ENCODE measurements at places on chromosomes 12 and 14.

DNA sequence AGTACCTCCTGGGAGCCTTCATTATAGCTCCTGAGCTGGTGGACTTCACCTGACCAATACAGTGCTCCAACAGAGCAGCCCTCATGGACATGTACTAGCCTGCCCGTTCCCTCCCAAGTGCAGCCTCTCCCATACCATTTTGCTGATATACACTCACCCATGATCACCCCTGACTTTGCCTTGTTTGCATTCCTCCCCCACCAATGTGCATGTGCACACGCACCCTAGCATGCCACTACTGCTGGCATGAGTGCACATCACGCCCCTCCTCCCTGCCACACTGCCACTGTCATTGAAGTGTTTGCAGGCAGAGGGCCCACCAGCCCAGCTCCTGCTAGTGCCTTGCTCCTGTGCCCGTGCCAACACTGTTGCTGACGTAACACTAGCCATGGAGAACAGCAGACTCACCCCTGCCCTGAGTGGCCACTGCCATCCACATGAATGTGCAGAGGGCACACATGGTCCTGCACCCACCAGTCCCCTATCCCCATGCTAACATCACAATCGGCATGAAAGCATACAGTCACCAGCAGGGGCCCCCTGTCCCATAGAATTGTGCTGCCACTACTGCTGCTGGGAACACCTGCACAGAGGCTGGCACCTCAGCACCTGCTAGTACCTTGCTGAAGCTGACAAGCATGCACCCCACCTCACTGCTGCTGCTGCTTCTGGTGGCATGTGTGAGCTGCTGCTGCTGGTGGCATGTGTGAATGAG, 110.3 kb downstream of the SINHCAF start:
- DNase-seq, result no peak

GRCh38 chr12:32450768-32451167, 51.4 kb downstream of the FGD4 start:
- no peak for DNase-seq

DNA sequence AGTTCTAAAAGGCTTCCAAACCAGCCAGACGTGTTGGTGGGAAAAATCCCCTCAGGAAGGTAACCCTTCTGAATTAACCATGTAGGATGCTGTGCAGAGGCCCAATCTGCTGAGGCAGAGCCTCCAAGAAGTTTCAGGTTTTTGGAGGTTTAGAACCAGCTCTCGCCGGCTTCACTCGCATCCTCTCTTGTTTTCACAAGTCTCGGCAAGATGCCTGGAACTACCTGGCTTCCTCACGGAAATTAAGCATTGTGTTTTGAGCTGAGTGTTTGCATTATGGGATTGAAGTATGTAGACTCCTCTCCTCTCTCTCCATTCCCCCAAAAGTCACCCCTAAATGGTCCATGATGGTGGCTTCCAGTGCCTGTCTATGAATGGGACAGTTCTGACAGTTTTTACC, 20.6 kb downstream of the LTBP2 start:
- no peak for DNase-seq

DNA sequence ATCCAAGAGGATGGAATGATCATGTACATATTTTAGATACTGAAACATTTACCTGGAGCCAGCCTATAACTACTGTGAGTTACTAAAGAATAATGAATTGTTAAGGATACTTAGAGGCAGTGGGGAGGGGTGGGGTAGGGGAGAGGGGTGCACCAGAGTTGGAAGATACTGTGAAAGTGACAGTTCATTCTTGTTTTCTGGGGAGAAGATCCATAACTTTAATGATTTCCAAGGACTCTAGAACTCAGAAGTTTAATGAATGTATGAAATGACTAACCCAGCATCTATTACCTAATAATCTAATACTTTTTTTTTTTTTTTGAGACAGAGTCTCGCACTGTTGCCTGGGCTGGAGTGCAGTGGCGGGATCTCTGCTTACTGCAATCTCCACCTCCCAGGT, 10.5 kb downstream of the KLHDC2 start:
- DNase-seq, result no peak

- no peak for DNase-seq
Observed at GRCh38 chr12:15505616-15506015, 183.3 kb downstream of the PTPRO start.

GRCh38 chr14:26319139-26319864, 278.5 kb downstream of the NOVA1 start:
- DNase-seq, result no peak

DNA sequence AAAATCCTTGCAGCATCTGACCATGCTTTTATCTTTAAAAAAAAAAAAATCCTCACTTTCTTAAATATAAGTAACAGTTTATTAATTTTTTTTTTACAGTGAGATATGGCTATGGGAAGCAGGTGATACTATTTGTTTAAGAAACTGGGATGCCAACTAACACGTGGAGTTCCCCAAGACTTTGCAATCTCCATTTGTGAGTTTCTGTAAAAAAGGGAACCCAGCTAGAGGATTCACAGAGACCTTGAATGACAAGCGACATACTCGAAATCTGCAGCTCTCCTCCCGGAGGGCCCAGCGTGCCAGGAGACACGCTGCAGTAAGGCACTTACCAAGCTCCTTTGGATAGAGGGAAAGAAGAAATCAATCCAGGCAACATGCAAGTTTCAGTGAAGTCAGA, 30.1 kb downstream of the SLC15A4 start:
- no peak for DNase-seq

GRCh38 chr12:116434155-116435011, 124.8 kb upstream of the MAP1LC3B2 start:
- DNase-seq, result no peak

GRCh38 chr12:51270067-51270950, at the start of gene SMAGP:
TSS of gene SMAGP (minus strand) at chr12:51270415. CDS start at chr12:51269278, 1,137 bp downstream.
- DNase-seq, result no peak

DNA sequence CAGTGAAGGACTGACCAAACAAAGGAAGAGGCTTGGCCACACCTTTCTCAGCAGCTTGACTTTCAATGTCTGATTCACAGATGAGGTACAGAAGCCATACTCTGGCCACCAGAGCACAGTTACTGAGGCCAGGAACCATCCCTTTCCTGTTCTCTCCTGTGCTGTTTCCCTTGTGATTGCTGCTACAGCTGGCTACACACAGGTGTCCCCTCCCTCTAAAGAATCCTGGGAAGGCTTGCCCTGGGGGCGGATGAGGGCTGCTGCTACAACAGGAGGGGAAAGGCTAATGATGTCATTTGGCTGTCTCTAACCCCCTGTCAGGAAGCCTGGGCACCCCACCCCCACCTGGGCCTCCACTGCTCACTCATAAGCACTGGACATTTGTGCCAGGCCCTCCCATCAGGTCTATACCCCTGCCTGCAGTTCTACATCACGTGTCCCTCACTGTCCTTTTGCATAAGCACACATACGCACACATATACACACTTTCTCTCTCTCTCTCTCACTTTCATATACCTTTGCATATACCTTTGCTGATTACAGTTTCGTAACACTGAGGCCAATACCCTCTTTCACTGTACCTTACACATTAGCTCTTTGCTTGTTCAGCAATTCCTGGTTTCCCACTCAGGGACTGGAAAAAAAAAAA, 41.4 kb downstream of the PRPF40B start:
- no peak for DNase-seq
